ENCODE measurements at places on chromosomes 6 and 20. TPM values are rescaled to one million over a fixed set of nuclear protein-coding genes. Genes with fewer than 3 reads are reported as not detected.

SAMD5 gene
- 2.2 TPM for total RNA-seq

GRM1 gene
- 0.68 TPM for total RNA-seq

SIRPD gene
- total RNA-seq = 1.9 TPM

PPP1R3G gene
- 1.7 TPM for total RNA-seq

CLVS2 gene
- 4.2 TPM for total RNA-seq

RING1 gene
- total RNA-seq = 30.8 TPM

ID4 gene
- total RNA-seq = 69.1 TPM

RCAN2 gene
- 12.3 TPM for total RNA-seq

PACSIN1 gene
- 0.57 TPM for total RNA-seq

MAPK13 gene
- total RNA-seq = 53.5 TPM

SNAP25 gene
- total RNA-seq = 2.1 TPM
